Hematopoietic multipotent progenitor cell treated with erythropoietin and hydrocortisone succinate and interleukin-3 and kit ligand, for 6 days (in vitro differentiated cells): ENCODE measurements at places on chromosomes 6 and 20.
A peak's percentile ranks its signal among the peaks of the same experiment; 100 is the strongest.

DNA sequence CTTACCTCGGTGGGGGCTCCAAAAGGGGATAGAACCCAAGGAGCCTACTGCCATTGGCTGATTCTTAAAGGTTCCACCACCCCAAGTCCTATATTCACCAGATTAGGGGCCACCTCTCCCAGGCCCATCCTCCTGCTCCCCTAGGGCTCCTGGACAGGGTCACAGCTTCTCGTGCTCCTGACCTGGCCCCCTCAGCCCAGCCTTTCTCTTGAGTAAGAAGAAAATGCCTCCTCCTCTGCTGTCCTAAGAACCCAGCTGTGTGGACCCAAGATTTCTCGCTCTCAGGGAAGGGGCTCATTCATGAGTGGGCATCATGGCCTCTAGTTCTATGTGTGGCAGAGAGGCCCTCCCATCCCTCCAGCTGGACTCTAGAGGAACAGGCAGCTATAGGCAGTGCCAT, 16.6 kb downstream of the HLA-DPB1 start:
- no peak for DNase-seq

DNA sequence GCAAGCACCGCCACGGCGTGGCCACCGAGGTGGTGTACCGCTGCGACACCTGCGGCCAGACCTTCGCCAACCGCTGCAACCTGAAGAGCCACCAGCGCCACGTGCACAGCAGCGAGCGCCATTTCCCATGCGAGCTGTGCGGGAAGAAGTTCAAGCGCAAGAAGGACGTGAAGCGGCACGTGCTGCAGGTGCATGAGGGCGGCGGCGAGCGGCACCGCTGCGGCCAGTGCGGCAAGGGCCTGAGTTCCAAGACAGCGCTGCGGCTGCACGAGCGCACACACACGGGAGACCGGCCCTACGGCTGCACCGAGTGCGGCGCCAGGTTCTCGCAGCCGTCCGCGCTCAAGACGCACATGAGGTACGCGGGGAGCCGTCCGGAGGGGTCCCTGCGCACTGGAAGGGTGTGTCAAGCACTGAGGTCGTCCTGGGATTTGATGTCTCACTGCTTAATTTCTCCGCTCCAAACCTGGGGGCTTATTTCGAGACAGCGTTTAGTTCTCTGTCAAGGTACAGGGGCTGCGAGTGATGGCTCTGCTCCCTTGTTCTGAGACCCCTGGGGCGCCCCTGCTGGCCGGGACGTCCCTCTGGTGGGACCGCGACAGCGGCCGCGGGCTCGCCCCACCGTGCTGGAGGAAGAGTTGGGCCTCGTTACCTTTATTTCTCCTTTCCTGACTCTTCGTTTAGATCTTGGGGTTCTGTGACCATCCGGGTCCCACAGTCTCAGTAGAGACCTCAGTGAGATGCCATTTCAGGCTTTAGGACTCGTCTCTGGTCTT, 3.6 kb downstream of the GZF1 start:
- DNase-seq: no peak

DNA sequence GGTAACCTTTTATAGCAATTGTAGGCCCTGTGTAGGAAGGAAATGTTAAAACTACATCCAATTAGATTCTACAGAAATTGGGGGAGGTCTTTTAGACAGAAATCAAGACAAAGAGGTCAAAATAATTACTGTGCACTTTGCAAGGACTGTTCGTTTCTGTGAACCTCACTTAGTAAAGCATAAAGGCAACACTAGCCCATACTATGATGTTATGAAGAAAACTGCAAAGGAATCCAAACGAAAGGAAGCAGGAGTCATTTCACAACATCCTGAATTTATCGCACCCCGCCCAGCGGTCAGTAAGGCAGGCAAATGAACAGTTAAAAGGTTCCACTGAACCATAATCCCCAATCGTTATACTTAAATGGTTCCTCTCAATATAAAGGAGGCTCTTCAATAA, 429.5 kb upstream of the ARID1B start:
- peak; percentile 51 for DNase-seq

DNA sequence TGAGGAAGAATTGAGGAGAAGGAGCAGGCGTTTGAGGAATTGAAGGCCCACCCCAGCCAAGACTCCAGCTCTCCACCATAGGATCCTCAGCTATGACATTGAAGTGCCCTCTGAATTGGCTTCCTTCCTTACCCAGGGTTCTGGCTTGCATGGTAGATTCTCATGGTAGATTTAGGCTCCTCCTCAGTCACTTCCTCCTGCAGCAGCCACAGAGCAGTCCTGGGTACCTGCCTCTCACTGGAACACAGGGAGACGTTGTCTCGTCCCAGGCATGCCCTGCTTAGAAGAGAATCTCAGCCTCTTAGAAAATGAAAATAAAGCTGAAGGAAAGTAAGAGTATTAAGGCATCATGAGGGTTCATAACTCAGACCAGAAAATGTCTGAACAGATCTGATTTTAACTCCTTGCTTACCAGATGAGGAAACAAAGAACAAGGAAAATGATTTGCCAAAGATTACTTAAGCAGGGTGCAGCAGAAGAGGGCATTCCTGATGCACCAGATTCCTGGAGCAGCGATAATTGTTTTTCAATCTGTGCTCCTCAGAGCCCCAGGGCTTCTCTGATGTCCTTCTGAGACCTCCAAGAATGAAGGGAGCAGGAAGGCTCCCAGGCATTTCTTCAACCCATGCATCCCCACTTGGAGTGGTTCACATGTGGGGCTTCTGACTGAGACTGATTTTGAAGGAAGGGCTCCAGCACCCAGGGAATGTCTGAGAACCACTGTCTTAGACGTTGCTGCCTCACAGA, 219.8 kb downstream of the HIVEP2 start:
- no peak for DNase-seq

GRCh38 chr20:63518946-63519667, 1.5 kb upstream of the PPDPF start:
- no peak for DNase-seq

DNA sequence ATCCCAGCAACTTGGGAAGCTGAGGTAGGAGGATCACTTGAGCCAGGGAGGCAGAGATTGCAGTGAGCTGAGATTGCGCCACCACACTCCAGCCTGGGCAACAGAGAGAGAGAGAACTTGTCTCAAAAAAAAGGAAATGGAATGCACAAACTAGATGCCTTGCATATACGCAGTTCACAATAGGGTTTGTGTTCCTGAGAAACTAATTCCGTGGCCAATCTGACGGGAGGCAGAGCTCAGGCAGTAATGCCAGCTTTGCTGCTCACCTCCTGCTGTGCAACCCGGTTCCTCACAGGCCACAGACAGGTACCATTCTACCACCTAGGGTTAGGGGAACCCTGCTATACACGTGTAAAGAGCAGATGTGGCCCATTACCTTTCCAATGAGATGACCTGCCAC, 1.4 kb downstream of the CDK5RAP1 start:
- no peak for DNase-seq

- DNase-seq: peak; percentile 17
These were observed 705.9 kb downstream of the PTPRT start for GRCh38 chr20:42483730-42484303.

DNA sequence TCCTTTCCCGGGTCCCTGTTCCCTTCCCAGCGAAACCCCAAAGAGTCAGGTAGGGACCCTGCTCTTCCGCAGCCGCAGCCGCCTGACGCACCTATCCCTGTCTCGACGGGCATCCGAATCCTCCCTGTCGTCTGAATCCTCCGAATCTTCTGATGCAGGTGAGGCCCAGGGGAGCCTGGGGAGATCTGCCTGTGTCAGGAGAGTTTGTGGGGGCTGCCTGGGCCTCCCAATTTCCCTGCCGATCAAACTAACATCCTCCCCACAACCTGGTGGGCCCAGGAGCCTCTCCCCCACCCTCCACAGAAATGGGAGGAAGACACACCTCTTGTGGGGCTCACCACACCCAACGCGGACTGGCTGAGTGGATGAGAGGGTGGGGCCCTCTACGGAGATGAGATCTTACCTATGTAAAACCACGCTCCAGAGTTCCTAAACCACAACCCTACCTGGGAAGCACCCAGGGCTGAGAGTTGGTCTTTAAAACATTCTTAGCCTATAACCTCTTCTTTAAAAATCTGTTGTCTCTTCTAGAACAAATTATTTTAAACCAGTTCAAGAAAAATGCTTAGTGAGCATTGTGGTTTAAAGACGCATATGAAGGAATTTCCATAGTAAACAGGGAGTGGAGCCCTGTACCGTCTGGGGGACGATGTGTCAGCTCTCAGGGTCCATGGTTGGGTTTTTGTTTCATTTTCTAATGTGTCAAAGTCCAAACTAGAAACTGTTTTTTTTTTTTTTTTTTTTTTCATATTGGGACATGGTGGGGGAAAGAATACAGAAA, 1.7 kb downstream of the CDC25B start:
- DNase-seq: peak; percentile 54

DNA sequence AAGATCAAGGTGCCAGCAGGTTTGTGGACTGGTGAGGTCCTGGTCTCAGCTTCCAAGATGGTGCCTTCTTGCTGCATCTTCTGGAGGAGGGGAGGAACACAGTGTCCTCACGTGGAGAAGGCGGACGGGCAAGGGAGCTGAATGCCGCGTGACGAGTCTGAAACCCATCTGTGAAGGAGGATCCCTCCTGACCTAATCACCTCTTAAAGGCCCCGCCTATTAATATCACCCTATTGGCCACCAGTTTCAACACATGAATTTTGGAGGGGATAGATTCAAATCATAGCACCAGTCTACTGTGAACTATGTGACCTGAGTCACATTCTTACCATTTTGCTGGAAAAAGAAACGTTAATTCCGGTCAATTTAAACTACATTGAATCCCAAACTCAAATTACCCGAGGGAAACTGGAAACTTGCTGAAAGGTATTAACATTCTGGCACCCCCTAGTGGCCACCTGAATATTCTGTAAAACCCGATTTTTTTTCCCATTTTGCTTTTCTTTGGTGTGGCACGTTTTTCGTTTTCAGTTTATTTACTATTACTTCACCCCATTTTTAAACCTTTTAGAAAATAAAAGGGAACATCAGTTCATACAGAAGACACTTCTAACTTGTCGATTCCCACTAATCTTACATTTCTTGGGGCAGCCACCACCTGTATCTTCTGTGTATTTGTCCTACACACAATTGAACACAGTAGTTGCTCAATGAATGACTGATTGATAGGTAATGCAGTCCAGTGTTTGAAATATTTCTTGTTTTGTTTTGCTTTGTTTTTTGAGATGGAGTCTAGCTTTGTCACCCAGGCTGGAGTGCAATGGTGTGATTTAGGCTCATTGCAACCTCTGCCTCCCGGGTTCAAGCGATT, 17.9 kb upstream of the CCDC170 start:
- peak; percentile 87 for DNase-seq

- DNase-seq: no peak
These were observed 9.9 kb downstream of the ZSWIM3 start for GRCh38 chr20:45867136-45867818.

DNA sequence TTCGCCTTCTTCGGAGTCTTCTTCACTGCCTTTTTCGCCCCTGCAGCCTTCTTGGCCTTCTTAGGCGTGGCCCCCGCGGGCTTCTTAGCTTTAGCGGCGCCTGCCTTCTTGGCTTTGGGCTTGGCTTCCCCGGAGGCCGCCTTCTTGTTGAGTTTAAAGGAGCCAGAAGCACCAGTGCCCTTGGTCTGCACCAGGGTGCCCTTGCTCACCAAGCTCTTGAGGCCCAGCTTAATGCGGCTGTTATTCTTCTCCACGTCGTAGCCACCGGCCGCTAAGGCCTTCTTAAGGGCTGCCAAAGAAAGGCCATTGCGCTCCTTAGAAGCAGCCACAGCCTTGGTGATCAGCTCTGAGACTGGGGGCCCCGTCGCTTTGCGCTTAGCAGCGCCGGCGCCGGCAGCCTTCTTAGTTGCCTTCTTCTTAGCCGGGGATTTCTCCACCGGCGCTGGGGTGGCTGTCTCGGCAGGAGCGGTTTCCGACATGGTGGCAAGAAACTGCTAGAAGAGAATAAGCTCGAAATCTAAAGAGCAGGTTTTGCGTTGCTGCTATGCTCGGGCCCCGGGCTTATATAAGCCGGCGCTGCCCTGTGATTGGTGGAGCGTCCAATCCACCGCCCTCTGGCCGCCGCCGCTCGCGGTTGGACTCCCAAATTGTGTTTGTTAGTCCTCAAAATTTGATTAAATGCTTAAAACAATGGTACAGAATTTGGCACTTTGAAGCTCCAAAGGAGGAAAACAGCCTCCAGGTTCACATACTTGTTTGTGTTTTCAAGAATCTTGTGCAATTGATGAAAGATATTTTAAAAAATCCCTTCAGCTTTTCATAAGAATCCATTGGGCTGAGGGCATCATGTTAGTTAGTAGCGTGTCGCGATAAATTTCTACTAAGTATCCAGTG, 44.9 kb downstream of the OR2B2 start:
- DNase-seq: peak; percentile 95

GRCh38 chr6:90978046-90978445, 391.2 kb upstream of the MAP3K7 start:
- no peak for DNase-seq
